C1 segment of cervical spinal cord (tissue), 14 donors: ENCODE measurements at places on chromosomes 11 and 22.

DNA sequence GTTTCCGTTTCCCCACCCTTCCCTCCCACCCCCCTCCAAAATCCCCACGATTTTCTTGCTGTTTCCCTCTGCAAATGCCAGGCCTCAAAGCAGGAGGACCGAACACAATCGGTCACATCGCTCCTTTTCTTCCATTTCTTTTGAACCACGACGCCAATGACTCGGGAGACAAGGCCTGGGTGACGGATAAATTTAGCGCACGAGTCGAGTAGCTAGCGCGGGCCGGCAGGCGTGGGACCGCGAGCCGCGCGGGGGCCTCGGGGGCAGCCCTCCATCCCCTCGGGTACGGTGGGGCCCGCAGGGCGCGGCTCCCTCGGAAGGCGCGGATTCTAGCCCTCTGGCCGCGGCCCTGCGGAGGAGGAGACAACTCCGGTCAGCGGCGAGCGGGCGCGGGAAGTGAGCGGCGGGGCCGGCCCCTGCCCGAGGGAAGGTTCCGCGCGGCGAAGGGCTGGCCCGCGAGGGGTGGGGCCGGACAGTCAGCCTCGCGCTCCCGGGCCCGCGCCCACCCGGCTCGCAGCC is 414 bp downstream of the JOSD1 start:
- DNase-seq, result no peak

DNA sequence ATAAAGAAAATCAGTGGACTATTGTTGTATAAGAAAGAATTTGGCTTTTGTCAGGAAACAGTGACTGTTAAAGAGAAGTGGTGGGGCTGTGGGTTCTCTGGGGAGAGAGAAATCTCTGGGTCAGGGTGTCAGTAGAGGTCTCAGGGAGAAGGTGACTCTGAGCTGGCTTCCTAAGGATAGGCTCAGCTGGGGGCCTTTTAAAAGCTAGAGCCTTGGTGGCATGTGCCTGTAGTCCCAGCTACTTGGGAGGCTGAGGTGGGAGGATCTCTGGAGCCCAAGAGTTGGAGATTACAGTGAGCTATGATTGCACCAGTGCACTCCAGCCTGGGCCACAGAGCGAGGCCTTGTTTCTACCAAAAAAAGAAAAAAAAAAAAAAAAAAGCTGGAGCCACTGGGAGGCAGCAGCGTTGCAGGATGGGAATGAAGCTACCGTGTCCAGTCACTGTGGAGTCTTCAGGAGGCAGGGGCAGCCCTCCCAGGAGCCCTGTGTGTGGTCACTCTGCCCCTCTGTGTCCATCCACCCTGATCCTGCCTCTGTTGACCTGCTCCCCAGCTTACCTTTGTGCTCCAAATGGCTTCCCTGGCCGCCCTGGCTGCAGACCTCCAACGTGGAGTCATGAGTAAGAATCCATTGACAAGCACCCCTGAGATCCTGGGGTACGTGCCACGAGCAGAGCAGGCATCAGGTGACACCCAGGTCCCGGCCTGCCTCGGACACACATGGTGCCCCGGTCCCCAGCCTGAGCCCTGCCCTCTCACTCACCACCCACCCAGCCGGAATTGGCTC is 5.4 kb upstream of the MIF start:
- DNase-seq, result peak; percentile 21

DNA sequence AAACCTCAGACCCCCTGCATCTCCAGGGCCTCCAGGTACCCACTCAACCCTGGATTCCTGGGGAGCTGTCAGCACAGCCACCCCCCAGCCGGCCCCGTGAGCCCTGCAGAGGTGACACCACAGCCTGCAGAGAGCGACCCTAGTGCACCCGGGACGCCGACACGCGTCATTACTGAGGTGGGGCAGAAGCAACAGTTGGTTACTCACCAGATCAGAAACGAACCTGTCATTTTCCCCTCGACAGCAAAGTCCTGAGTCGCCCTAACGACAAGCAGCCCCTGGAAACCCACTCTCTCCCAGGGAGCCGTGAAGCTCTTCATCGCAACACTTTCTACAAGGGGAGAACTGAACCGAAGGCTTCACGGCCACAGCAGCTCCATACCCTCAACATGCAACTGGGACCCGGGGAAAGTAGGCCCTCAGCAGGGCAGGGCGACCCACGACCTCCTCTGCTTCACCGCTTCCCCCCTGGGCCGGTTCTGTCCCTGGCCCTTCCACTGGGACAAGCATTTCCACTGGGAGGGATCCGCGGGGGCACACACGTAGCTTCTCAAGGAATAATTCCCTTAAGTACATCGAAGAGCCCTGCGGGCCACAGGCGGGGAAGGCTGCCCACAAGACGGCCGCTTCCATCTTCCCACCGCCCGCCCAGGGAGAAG is 1.6 kb downstream of the BRD1 start:
- no peak for DNase-seq

GRCh38 chr11:11171285-11171684 is 181.8 kb downstream of the CSNK2A3 start:
- no peak for DNase-seq

DNA sequence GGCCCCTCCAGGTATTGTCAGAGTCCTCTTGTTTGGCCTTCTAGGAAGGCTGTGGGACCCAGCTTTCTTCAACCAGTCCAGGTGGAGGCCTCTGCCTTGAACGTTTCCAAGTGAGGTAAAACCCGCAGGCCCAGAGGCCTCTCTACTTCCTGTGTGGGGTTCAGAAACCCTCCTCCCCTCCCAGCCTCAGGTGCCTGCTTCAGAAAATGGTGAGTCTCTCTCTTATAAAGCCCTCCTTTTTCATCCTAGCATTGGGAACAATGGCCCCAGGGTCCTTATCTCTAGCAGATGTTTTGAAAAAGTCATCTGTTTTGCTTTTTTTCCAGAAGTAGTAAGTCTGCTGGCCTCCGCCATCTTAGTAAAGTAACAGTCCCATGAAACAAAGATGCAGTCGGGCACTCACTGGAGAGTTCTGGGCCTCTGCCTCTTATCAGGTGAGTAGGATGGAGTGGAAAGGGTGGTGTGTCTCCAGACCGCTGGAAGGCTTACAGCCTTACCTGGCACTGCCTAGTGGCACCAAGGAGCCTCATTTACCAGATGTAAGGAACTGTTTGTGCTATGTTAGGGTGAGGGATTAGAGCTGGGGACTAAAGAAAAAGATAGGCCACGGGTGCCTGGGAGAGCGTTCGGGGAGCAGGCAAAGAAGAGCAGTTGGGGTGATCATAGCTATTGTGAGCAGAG is at the start of gene CD3E:
CD3E (plus strand) TSS at position 163 of the 681 bp plus-strand sequence; CDS start at position 386, 223 bp downstream.
- DNase-seq, result no peak

DNA sequence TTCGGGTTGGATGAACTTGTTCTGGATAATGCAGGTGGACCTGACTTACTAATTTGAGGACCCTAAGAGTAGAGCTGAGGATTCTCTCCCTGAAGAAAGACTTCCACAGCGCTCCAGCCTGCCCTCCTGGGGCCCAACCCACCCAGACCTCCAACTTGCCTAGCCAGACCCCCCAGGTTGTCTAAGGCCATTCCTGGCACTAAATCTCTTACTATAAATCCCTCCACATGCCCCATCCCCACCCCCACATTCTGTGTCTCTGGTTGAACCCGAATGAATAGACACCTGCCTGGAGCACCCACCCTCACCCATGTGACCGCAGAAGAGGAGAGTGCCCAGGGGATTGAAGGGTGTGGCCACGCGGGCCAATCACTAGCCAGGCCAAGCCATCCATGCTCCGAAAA is 1480.0 kb downstream of the TBC1D22A start:
- DNase-seq, result no peak

- no peak for DNase-seq
Measured at GRCh38 chr22:39664485-39665200, 94.1 kb downstream of the CACNA1I start.

GRCh38 chr11:57469268-57469667 is 8.9 kb downstream of the RTN4RL2 start:
- DNase-seq, result no peak

GRCh38 chr11:83533166-83533565 is 247.0 kb upstream of the CCDC90B start:
- DNase-seq, result no peak
